ENCODE measurements at places on chromosomes 6 and 20.

DNA sequence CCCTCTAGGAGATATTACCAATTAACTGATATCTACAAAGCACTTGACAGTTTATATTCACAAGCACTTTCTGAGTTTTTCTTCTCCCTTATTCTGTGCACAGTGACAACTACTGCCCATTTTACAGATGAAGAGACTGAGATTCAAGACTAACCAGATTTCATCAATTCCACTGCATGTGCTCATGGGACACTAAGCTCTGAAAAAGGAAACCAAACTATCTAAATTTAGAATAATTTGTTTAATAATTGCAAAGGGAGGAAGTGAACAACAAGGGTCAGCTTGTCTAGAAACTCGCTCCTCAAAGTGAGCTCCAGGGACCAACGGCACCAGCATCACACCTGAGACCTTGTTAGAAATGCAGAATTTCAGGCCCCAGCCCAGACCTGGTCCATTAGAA, 50.8 kb upstream of the MYLIP start:
- DNase-seq: no peak

DNA sequence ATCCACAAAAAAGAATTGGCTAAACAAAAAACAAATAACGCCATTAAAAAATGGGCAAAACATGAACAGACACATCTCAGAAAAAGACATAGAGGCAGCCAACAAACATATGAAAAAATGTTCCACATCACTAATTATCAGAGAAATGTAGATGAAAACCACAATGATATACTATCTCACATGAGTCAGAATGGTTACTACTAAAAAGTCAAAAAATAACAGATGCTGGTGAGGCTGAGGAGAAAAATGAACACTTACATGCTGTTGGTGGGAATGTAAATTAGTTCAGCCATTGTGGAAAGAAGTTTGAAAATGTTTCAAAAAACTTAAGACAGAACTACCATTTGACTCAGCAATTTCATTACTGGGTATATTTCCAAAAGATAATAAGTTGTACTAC, 430.1 kb upstream of the JAG1 start:
- DNase-seq: no peak

GRCh38 chr20:57800791-57801430, 91.1 kb upstream of the PMEPA1 start:
- no peak for DNase-seq

DNA sequence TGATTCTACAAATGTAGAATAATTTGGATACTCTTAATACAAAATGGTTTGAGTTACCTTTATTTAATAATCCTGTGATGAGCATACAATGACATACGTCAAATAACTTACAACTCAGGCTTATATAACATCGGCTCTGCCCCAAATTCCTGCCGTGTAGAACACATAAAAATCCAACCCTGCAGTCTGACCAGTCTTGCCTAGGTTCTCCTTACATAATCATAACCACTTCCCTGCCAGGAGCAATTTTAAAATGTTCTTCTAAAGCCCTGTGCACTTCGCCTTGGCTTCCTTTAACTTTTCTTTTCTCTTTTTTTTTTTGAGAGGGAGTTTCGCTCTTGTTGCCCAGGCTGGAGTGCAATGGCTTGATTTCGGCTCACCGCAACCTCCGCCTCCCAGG, 16.2 kb upstream of the IER3 start:
- DNase-seq: no peak

DNA sequence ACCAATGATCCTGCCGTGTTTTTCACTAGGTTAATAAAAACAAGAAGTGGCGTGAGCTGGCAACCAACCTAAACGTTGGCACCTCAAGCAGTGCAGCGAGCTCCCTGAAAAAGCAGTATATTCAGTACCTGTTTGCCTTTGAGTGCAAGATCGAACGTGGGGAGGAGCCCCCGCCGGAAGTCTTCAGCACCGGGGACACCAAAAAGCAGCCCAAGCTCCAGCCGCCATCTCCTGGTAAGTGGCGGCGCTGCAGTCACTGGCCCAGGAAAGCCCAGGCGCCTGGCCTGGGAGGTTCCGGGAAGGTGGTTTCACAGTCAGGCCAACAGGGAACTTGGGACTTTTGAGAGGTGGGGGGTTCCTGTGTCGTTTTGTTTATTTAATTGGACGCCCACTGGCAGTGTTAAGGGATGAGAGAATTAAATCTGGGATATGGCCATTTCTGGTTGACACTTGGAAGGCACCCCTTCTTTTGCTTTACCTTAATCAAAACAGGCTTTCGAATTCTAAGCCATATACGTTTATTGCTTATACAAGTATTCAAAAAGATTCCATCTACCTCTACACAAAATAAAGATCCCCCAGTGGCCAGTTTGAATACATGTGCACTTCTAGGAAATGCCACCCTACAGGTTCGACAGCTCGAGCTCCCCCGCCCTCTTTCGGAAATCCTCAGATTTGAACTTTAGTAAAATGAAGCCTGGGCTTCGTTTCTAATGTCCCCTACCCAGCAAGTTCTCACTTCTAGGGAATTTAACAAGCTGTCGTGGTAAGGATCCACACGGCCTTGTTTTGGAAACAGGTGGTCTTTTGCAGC, 138.9 kb downstream of the TMEM242 start:
- DNase-seq: no peak

GRCh38 chr6:149963462-149964307, at the start of gene ULBP1:
Gene ULBP1, plus strand, starts transcription at chr6:149963943. Its CDS starts 107 bp downstream, at chr6:149964050.
- DNase-seq: peak; percentile 59

- no peak for DNase-seq
Measured at GRCh38 chr6:170201361-170201760, 89.5 kb downstream of the DLL1 start.

DNA sequence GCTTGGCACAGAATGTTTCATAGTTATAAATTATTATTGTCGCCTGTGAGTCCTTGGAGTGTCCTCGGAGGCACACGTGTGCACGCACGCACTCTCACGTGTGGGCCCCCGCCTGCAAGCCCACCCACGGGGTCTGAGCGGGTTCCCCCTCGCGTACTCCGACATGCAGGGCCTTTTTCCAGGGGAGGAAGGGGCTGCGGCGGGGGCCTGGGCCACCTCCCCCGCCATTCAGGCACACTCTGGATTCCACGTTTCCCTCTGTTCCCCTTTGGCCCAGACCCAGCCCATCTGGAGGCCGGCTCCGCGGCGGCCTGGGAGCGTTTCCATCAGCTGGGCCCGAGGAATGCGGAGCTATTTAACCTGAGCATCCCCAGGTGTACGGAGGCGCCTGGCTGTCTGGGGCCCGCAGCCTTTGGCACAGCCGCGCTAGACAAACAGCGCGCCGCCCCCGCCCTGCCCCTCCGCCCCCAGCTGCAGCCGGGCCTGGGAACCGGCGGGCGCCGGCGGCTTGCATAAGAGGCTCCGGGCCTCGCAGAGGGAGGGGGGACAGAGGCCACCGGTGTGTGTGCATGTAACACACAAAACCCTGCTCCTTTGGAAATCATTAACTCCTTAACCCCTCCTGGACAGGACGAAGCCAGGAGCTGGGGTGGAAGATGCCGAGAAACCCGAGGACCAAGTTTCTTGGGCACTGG, 3.3 kb downstream of the ID1 start:
- DNase-seq: no peak

DNA sequence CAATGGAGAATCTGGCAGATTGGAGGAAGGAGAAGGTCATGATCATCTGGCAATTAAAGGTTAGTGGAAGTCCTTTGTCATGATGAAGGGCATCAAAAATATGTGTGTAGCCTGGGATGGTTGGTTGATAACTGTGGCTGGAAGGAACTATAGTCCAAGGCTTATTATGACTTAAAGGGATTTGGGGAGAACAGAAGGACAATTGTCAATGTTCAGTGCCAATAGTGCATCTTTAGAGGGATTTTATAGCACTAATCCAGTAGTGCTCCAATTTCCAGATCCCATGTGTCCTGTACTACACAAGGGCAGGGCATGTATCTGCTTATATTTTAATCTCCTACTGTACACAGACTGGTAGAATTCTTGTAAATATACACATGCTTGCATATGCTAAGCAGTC, 5.0 kb upstream of the ZBTB24 start:
- DNase-seq: no peak

- DNase-seq: no peak
Measured at GRCh38 chr6:88059191-88059590, 11.6 kb downstream of the SPACA1 start.

DNA sequence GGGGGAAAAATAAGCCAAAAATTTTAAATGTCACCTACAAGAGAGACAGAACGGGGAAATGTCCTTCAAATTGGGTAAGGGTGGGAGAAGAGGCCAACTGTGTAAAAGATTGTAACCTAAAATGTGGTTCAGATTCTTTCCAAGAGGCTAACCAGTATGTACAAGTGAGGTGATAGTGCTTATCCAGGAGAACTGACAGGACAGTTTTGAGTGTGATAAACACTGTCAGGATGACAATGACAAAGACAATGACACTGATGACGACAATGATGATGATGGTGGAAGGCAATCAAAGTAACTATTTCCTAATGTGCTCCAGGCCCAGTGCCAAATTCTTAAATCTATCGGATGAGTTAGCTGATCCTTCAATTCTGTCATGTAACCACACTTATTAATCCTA, 57.3 kb downstream of the TASP1 start:
- no peak for DNase-seq

- DNase-seq: no peak
Measured at GRCh38 chr20:50815162-50815989, 20.5 kb downstream of the BCAS4 start.

GRCh38 chr6:97813889-97814567, 531.0 kb upstream of the MMS22L start:
- DNase-seq: no peak

GRCh38 chr20:57378646-57379262, 12.4 kb upstream of the RBM38 start:
- no peak for DNase-seq

DNA sequence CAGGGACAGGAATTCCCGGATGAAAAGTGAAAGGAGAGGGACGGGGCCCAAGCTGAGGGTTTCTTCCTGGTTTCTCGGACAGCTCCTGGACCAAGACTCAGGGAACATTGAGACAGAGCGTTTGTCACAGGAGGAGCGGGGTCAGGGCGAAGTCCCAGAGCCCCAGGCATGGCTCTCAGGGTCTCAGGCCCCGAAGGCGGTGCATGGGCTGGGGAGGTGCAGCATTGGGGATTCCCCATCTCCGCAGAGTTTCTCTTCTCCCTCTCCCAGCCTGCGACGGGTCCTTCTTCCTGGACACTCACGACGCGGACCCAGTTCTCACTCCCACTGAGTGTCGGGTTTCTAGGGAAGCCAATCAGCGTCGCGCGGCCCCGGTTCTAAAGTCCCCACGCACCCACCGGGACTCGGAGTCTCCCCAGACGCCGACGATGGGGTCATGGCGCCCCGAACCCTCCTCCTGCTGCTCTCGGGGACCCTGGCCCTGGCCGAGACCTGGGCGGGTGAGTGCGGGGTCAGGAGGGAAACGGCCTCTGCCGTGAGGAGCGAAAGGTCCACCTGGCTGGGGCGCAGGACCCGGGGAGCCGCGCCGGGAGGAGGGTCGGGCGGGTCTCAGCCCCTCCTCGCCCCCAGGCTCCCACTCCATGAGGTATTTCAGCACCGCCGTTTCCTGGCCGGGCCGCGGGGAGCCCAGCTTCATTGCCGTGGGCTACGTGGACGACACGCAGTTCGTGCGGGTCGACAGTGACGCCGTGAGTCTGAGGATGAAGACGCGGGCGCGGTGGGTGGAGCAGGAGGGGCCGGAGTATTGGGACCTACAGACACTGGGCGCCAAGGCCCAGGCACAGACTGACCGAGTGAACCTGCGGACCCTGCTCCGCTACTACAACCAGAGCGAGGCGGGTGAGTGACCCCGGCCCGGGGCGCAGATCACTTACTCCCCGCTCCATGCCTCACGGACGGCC, 54.6 kb upstream of the POLR1H start:
- no peak for DNase-seq
